Cardiac muscle cell (in vitro differentiated cells and primary cell): ENCODE measurements at places on chromosomes 3 and 15.

DNA sequence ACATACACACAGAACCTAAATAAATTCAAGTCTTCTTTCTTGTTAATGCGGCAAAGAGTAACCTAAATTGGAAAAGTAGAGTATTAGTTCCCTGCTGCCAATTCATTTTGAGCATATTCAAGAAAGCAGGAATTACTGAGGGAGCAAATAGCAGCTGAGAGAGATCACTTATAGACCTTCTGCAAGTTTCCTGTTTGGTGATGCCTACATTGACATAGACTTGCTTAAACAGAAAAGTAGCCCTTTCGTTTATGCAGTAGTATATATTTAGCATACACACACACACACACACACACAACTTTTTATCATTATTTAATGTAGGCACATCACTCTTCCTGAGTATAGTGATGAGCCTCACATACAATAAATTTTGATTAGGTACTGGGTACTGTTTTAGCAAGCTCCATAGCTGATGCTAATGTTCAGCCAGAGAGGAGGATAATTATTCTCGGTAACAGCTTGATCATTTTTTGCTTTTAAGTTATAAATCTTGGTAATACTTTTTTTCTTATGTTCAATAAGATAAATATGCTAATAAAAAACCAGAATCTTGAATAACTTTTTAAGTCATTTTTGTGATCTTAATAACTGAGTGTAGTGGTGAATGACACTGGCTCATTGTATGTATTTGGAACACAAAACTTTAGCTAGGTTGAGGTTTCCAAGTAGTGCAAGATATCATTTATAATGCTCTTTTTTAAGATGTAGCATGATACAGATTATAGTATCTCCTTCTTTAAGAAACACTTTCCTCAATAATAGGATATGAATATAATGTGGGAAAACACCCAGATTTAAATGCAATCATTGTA, 174.7 kb downstream of the MBNL1 start:
- no peak for DNase-seq

DNA sequence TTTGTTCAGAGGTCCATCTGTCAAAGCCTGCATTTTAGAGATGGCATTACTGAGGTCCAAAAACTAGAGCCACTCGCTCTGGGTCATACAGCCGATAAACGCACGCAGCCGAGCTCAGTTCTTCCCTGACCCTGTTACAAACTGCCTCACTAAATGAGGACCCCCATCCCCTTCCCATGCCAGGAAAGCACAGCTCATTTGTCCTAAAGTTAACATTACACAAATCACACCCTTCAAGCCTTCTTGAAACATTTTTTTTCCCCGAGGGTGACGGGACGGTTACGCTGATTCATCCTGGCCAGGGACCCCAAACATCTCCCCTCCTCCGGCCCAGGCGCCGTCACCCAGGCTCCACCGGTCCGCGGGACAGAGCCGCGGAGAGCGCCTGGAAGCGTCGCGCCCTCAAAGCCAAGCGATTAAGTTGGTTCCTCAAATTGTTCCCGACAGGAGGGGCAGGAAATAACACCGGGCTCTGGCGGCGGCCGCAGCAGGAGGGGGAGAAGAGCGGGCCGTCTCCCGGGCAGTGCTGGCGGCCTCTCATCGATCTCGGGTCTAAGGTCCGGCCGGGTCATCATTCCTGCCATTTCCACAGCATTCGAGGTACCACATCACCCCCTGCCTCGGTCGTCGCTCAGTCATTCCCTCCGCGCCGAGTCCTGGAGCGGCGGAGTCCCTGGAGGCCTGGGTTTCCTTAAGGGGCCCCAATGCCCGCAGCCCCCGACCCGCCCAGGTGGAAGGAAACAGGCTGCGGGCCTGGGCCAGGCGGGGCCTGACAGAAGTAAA, 619 bp upstream of the CMTM8 start:
- DNase-seq = no peak

- DNase-seq = no peak
These were observed 3.3 kb downstream of the DET1 start for GRCh38 chr15:88543065-88543776.

GRCh38 chr3:126553284-126554084, 5.2 kb downstream of the C3orf22 start:
- no peak for DNase-seq

DNA sequence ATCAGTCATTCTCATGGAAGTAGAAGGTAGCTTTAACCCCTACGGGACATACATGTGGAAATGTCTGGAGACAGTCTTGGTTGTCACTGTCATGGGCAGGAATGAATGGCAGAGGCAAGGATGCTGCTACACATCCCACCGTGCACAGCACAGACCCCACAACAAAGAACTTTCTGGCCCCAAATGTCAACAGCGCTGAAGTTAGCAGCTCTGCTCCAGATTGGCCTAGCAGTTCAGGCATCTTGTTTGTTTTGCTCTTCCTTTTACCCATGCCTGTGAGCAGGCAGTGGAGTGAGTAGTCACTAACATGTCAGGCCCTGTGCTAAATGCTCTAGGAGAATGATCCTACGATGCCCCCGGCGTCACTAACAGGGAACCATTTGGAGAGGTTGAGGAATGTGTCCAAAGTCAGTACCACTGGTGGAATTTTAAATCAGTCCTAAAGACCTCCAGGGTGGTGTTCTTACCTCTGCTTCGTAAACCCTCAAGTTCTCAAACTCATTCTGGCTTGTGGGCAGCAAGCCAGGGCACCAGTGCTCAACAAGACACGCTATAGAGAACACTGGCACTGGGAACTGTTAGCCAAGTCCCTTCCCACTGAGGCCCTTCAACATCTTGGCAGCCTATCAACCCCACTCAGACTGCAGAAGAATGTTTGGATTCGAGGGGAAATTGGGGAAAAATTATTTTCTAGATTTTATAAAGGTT, 142.2 kb downstream of the FOXP1 start:
- no peak for DNase-seq

- DNase-seq = no peak
These were observed 83.4 kb downstream of the CLDN1 start for GRCh38 chr3:190238871-190239270.
